Naive B cell (primary cell): ENCODE measurements at places on chromosomes 7 and 10. TPM values are rescaled to one million over a fixed set of nuclear protein-coding genes. Genes with fewer than 3 reads are reported as not detected.

- DNase-seq, result no peak
- H3K27me3 ChIP-seq, result no peaks in the 10 kb centered on the region
- H3K4me3 ChIP-seq, result no peak overlapping the region
Measured at GRCh38 chr7:89770161-89770560, 384.1 kb upstream of the STEAP1 start.

GRCh38 chr10:132739225-132739613, 46.7 kb downstream of the NKX6-2 start:
- DNase-seq, result no peak
- no peaks in the 10 kb centered on the region for H3K36me3 ChIP-seq
- H3K4me3 ChIP-seq, result no peak overlapping the region
- H3K27me3 ChIP-seq, result no peaks in the 10 kb centered on the region
- H3K4me1 ChIP-seq, result no peaks in the 10 kb centered on the region

GRCh38 chr10:131934769-131935168, 34.0 kb downstream of the PPP2R2D start:
- DNase-seq, result no peak
- no peaks in the 10 kb centered on the region for H3K27me3 ChIP-seq
- no peak overlapping the region for H3K4me3 ChIP-seq
- H3K36me3 ChIP-seq, result peaks cover 5% of the 10 kb centered on the region
- H3K4me1 ChIP-seq, result peaks cover 25% of the 10 kb centered on the region

GRCh38 chr10:75397496-75398199, 3.9 kb downstream of the ZNF503 start:
- H3K4me3 ChIP-seq, result peak overlapping the region; percentile 33
- no peak for DNase-seq
- peaks cover 29% of the 10 kb centered on the region for H3K4me1 ChIP-seq
- H3K27me3 ChIP-seq, result peaks cover 43% of the 10 kb centered on the region

DNA sequence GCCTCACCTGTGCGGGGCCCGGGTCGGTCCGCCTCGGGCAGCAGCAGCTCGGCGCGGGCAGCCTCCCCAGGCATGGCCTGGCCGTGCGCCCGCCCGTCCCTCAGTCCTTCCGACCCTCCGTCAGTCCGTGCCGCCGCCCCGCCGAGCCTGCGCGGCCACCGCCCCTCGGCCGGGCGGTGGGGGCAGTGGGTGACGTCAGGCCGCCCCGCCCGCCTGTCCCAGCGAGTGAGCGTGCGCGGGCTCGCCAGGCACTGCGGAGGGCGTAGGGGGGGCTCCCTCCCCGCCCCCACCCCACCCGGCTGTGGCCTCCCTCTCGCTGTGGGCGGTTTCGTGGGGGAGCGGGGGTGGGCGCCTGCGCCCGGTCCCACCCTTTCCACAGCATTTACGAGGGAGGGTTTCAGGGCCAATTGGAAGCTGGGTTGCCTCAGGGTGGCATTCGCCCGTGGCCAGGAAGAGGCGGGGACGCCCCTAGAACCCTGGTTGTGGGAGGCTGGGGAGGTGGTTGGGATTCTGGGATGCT, at the start of gene NACAD:
NACAD (minus strand) TSS at position 149 of the 520 bp plus-strand sequence; CDS start at position 74, 75 bp downstream.
- H3K27me3 ChIP-seq, result peaks cover 6% of the 10 kb centered on the region
- no peaks in the 10 kb centered on the region for H3K36me3 ChIP-seq
- H3K4me1 ChIP-seq, result peaks cover 14% of the 10 kb centered on the region
- DNase-seq, result peak; percentile 25
- no peak within 1 kb of the TSS for H3K27ac ChIP-seq

- H3K4me1 ChIP-seq, result peaks cover 17% of the 10 kb centered on the region
- peaks cover 38% of the 10 kb centered on the region for H3K27me3 ChIP-seq
- DNase-seq, result no peak
- no peaks in the 10 kb centered on the region for H3K36me3 ChIP-seq
Measured at GRCh38 chr7:35565927-35566326, 129.0 kb downstream of the HERPUD2 start.

GRCh38 chr7:100886936-100887515, 2.5 kb downstream of the UFSP1 start:
- peaks cover 13% of the 10 kb centered on the region for H3K36me3 ChIP-seq
- H3K27me3 ChIP-seq, result peaks cover 21% of the 10 kb centered on the region
- peaks cover 65% of the 10 kb centered on the region for H3K4me1 ChIP-seq
- peak overlapping the region; percentile 94 for H3K27ac ChIP-seq
- no peak for DNase-seq

DNA sequence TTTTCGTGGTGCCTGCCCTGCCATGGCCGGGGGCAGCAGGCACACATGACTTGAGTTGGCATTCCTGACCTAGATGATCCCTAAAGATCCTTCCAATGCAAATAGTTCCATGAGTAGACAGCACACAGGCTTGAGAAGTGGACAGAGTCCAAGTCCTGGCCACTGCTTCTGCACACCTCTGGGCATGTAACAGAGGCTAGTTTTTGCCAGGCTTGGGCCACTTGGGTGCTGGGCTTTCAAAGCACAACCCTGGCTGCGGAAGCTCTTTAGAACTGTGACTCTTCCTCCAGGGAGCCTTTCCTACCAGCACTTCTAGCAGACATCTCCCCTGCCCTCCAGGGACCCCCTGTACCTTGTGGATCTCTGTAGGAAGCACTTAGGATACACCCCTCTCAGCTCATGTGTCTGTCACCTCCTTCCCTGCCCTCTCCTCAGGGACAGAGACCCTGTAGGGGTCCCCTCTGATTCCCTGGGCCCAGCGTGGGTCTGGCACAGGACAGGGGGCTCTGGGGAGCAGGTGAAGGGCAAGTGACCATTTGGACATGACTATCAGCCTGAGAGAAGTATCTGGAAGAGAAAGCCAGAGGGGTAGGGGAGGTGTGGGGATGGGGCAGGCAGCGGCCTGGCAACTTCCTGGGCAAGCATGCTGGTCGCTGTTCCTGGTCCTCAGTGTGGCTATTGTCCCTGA, 36.2 kb downstream of the ZCCHC24 start:
- peaks cover 18% of the 10 kb centered on the region for H3K27me3 ChIP-seq
- peaks cover 9% of the 10 kb centered on the region for H3K4me1 ChIP-seq
- H3K36me3 ChIP-seq, result no peaks in the 10 kb centered on the region
- no peak overlapping the region for H3K4me3 ChIP-seq
- peak overlapping the region; percentile 47 for H3K27ac ChIP-seq
- no peak for DNase-seq

DNA sequence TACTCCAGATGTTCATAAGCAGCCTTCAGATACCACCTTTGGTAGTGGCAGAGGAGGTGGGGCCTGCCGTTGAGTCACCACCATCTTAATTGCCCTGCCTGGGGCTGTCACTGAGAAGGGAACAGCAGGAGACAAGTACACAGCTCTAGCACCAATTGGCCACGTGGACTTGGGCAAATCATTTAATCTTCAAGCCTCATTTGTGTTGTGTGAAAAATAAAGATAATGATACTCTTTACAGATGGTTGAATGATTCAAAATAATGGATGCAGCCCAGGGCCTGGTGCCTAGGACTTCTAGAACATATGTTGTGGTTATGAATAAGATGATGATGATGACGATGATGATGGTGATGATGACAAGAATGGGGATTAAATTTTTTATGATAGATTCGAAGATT, 111.9 kb upstream of the ADAM12 start:
- DNase-seq, result no peak
- no peak overlapping the region for H3K4me3 ChIP-seq
- peaks cover 2% of the 10 kb centered on the region for H3K4me1 ChIP-seq
- H3K27me3 ChIP-seq, result no peaks in the 10 kb centered on the region
- H3K27ac ChIP-seq, result no peak overlapping the region
- H3K36me3 ChIP-seq, result no peaks in the 10 kb centered on the region

DNA sequence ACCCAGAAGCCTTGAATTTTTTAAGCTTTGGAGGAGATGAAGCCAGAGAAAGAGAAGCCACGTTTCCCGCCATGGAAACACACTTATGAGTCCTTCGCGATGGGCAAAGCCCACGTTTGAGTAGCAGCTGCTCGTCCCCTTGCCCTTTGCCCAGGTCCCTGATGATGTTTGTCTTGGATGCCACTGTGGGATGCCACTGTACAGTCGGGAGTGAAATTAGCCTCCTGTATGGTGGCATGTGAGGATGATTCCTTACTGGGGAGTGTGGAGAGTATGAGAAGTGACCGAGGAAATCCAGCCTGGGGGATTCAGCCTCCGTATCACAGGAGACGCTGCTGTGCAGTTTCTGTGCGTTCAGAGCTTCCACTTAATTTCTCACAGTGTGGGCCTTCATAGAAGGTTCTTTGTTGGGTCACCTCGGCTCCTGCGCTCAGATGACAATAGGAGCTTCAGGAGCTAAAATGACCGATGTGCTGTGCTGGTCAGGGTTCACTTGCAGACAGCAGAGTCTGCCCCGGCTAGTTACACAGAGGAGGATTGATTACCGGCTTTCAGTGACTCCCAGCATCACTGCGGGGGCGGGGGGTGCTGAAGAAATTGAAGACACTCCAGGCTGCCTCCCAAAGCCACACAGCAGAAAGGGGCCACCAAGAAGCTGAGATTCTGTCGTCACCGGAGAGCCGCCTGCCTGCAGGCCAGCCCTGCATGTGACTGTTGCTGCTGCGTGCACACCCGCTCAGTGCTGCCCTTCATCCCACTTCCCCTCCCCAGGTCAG, 122.1 kb upstream of the SFMBT2 start:
- H3K27ac ChIP-seq, result no peak overlapping the region
- peaks cover 20% of the 10 kb centered on the region for H3K27me3 ChIP-seq
- no peak overlapping the region for H3K4me3 ChIP-seq
- no peak for DNase-seq
- no peaks in the 10 kb centered on the region for H3K4me1 ChIP-seq

GRCh38 chr10:7618461-7618860, 48.3 kb downstream of the ITIH5 start:
- H3K4me3 ChIP-seq, result no peak overlapping the region
- no peaks in the 10 kb centered on the region for H3K36me3 ChIP-seq
- peaks cover 4% of the 10 kb centered on the region for H3K4me1 ChIP-seq
- no peak for DNase-seq

- no peak overlapping the region for H3K4me3 ChIP-seq
- peaks cover 15% of the 10 kb centered on the region for H3K27me3 ChIP-seq
- H3K4me1 ChIP-seq, result no peaks in the 10 kb centered on the region
- no peak for DNase-seq
- H3K36me3 ChIP-seq, result no peaks in the 10 kb centered on the region
Measured at GRCh38 chr10:79505829-79506228, 6.5 kb upstream of the EIF5AL1 start.

DNA sequence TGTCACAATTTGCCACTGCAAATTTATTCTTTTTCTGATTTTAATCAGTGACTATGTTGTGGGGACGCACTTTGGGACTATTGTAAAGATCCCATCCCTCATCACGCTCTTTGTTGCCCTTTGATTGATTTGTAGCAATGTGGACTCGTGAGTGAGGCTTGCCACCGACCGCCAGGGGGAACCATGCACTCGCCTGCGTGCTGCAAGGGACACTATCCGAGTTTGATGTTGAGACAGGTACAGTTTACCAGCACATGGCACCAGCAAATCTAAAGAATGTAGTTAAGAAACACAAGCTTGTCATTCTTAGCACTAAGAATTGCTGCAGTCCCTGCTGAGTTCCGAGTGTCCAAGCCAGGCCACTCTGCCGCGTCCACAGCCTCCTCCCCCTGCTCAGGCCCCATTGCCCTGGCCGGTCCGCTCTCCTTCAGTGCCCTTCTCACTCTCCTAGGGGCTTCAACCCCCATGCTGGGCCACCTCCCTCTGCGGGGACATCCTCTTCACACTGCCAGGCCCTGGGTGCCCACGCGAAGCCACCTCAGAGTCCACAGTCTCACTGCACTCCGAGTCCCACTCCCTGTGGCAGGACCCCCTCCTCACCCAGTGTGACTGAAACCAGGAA, 2.0 kb upstream of the SFTPA2 start:
- H3K27ac ChIP-seq, result no peak overlapping the region
- peaks cover 7% of the 10 kb centered on the region for H3K4me1 ChIP-seq
- peak; percentile 39 for DNase-seq
- no peaks in the 10 kb centered on the region for H3K36me3 ChIP-seq
- H3K27me3 ChIP-seq, result peaks cover 11% of the 10 kb centered on the region

DNA sequence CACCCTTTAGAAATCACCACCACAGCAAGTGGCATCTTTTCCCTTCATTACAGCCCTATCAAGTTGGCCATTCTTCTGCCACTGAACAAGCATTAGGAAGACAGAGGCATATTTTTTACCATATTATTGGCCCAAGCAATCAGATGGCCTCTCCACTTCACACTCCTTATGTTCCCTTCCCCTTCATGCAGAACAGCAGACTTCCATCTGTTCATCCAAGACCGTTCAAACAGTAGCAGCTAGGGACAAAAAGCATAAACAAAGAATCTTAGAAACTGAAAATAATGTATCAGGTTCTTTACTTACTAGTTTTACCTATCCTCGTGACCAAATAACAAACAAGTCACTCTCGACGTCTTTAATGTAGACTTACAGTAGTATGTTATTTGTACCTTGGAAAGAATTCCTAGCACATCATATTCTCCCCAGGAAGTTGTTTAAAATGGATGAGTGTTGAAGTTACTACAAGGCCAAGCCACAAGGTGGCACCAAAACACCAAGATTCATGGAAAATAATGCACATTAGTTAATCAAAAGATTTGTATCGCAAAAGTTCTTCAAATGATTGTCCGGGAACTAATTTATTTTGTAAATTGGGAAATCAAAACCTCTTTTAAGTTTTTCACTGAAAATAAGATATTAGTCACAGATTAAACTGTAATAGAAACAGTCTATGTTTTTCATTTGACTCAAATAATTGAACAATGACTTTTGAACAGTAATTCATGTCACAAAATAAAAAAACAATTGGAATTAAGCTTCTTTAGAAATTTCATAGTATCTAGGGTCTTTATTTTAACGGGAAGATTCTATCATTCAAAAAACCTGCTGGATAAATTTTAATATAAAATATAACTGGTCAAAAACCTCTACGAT, 112.1 kb downstream of the VPS41 start:
- DNase-seq, result peak; percentile 39
- no peak overlapping the region for H3K4me3 ChIP-seq
- no peak overlapping the region for H3K27ac ChIP-seq
- peaks cover 11% of the 10 kb centered on the region for H3K36me3 ChIP-seq
- H3K27me3 ChIP-seq, result no peaks in the 10 kb centered on the region
- H3K4me1 ChIP-seq, result no peaks in the 10 kb centered on the region

DNA sequence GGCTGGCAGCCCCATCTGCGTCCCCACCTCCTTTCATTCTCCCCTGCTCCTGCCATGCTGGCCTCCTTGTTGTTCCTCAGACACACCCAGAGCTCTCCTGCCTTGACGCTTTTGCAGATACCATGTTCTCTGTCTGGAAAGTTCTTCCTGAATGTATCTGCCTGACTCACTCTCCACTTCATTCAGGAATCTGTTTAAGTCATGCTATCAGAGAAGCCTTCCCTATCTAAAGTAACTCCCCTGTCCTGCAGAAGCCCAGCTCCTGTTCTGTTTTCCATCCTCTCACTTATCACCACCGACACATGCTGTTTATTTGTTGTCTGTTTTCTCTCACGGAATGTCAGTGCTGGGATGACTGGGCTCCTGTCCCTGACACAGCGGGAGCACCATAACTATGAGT, 82.0 kb downstream of the AFAP1L2 start:
- no peaks in the 10 kb centered on the region for H3K4me1 ChIP-seq
- H3K27me3 ChIP-seq, result peaks cover 8% of the 10 kb centered on the region
- no peak overlapping the region for H3K4me3 ChIP-seq
- no peak overlapping the region for H3K27ac ChIP-seq

Gene DNAH11
- polyA plus RNA-seq, result not detected

Gene MKI67
- polyA plus RNA-seq, result not detected

Gene TSPAN13
- 296 TPM for polyA plus RNA-seq

Gene BMI1
- polyA plus RNA-seq, result 37.0 TPM

Gene ABCF2
- polyA plus RNA-seq, result 23.0 TPM

Gene ATXN7L1
- polyA plus RNA-seq, result 10.3 TPM

Gene UPK3BL1
- polyA plus RNA-seq, result 29.8 TPM

Gene STOX1
- polyA plus RNA-seq, result not detected

Gene PRLHR
- not detected for polyA plus RNA-seq

Gene MYH16
- polyA plus RNA-seq, result not detected

Gene SEMA3A
- polyA plus RNA-seq, result not detected

Gene HTRA1
- polyA plus RNA-seq, result not detected
